ENCODE measurements at places on chromosomes 7 and 10.
A peak's percentile ranks its signal among the peaks of the same experiment; 100 is the strongest.

GRCh38 chr7:133290041-133290440 lies 37.2 kb downstream of the EXOC4 start:
- DNase-seq = no peak

- DNase-seq = no peak
These were observed 142.0 kb downstream of the CELF2 start for GRCh38 chr10:11159543-11160215.

DNA sequence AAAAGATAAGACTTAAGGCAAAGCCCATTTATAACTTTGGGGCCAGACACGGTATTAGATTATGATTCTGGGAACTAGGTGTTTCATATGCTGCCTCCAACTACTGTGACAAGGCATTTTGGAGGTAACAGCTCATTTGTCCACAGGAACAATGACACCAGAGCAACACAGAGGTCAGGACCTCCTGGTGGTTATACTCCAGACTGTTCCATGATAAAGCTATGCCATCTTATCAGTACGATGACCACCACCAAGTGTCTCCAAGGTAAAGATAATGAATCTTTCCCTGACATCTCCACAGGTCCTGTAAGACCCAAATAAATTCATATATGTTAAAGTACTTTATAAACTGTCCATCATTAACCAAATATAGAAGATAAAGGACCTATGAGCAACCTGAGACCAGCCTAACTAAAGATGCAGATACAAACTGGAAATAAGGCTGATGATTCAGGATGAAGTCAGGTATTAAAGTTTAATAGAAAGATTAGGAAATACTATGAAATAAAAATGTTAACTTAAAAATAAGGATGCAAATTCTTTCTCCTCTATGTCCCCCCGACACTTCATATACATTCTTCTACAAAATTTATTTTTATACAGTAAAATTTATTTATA lies 26.2 kb downstream of the CUL2 start:
- DNase-seq = no peak

DNA sequence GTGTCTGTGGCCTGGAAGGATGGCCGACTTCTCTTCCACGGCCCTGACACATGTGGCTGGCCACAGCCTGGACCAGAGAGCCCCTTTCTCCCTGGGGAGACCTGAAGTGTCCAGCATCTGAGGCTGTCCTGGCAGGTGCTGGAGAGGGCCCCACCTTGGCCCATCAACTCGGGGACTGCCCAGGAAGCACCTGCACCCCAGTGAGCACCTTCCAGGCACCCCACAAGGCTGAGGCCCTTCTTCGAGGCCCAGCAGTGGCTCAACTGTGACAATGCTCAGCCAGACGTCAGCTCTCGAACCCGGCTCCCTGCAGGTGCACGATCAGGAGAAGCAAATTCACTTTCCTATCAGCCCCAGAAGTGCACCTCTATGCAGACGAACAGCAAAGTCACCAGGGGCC lies 24.3 kb downstream of the RGS10 start:
- no peak for DNase-seq

DNA sequence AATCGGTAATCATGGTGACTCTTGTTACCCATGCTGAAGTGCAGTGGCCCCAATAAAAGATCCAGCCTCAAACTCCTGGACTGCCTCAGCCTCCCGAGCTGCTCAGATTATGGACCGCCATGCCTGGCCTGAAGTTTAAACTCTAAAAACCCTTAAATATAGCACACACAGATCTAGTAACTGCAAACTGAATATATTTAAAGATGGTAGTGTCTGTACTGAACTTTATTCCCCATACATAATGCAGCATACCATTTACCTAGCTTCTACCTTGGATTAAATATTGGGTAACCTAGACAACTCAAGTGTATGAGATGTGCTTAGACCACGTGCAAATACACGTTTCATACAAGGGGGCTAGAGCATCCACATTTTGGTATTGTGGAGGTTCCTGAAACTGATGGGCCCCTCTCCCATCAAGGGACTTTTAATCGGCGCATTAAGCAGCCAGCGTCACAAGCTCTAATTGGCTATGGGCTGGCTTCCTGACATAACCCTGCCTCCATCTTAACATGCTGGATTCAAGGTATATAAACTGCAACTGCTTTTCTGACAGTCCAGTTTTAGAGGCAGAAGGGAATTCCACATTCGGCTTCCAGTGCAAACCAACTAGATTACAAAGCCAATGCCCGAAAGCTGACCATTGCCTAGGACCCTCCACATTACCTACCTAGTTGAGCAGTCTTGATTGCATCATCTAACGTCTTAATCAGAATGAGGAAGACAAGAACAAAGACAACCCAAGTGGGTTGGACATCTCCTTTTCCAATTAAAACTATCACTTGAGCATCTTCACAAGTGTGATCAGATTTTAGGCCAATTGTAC lies 13.0 kb downstream of the HNRNPA2B1 start:
- DNase-seq = no peak

DNA sequence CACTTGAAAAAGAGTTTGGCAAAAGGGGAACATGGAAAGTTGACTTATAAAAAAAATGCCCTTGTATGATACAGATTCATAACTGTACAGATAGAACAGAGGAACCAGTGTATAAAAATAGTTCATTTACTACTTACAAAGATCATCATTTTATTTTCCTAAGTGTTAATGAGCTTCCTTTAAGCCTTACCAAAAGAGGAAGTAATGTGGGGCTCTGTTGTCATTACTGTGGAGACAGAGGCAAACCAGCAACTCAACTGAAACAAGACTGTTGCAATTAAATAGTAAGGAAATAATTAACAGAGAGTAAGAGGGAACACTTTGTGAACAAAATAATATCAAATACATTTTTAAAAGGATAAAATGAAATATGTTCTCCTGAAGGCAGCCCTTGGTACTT lies 526.2 kb upstream of the ADARB2 start:
- DNase-seq = no peak

DNA sequence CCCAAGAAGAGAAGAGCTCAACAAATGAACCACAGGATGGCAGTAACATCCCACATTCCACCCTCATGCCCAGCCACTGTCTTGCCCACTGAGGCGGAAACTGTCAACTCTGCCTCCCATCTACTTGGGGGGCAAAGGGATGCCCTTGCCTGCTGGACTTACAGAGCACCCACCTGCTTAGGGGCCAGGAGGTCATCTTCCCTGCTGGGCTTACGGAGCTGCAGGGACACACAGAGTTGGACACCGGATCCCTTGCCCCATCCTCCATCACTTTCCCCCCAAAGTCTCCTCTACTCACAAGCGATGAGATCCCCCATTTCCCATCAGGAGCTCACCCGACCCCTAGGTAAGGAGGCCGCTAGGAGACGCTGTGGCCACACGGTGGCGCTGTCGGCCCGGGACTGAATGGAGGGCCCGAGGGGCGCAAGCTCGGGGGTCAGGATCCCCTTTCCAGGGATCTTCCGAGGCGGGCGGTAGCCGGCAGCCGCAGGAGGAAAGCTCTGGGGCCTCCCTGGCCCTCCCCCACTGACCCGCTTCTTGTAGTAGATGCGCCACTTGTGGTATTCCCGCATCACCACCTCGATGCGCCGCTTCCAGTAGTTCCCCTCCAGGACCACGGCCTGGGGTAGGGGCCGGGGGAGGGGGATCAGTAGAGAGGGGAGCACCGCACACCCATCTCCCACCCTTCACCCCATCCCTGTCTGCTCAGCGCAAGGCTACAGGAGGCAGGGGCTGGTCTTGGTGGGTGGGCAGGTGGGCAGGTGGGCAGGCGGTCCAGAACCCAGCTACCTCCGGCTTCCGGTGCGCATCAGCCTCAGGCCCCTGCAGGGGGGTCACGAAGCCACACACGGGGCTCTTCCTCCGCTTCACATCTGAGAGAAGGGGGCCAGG lies 17.3 kb downstream of the MLXIPL start:
- DNase-seq = peak; percentile 70

GRCh38 chr10:131480066-131480465 lies 168.5 kb upstream of the TCERG1L start:
- DNase-seq = no peak

- no peak for DNase-seq
These were observed 83.9 kb downstream of the CXCL12 start for GRCh38 chr10:44300666-44301649.

DNA sequence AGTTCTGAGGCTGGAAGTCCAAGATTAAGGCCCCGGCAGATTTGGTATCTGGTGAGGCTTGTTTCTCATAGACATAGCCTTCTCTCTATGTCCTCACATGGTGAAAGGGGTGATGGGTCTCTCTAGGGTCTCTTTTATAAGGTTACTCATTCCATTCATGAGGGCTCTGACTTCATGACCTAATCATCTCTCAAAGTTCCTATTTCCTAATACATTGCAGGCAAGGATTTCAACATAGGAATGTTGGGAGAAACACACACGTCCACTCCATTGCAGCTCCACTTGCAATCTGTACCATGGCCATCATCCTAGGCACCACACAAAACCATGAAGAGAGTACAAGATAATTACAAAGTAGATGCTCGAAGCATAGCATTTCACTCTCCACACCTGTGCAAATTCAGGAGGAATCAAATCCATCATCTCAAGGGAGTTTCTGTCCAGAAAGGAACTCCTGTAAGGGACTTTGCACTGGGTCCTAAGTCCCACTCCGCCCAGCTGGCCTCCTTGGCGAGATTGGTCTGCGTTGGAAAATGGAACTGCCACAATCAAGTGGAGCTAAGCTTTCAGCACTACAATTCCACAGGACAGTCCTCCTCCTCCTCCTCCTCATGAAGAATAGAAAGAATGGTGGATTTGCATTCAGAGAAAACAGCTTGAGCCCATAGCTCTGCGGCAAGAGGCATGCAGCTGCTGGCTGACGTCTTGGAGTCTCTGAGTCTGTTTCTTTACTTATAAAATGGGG lies 8.8 kb downstream of the DDC start:
- DNase-seq = no peak

- DNase-seq = no peak
These were observed 144.9 kb upstream of the MTPN start for GRCh38 chr7:136122026-136122425.

GRCh38 chr7:141704741-141705140 lies 2.8 kb upstream of the DENND11 start:
- no peak for DNase-seq

- no peak for DNase-seq
These were observed 3.9 kb upstream of the PVRIG start for GRCh38 chr7:100215895-100216294.

DNA sequence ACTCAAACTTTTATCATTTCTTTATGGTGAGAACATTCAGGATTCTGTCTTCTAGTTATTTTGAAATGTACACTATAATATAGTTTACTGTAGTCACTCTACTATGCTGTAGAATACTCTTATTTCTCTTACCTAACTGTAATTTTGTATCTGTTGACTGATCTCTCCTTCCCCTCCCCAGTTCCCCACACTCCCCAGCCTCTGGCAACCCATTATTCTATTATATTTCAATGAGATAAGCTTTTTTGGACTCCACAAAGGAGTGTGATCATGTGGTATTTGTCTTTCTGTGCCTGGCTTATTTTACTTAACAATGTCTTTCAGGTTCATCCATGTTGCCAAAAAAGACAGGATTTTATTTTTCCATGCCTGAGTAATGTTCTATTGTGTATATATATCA lies 71.4 kb upstream of the DYNC1I1 start:
- DNase-seq = no peak

DNA sequence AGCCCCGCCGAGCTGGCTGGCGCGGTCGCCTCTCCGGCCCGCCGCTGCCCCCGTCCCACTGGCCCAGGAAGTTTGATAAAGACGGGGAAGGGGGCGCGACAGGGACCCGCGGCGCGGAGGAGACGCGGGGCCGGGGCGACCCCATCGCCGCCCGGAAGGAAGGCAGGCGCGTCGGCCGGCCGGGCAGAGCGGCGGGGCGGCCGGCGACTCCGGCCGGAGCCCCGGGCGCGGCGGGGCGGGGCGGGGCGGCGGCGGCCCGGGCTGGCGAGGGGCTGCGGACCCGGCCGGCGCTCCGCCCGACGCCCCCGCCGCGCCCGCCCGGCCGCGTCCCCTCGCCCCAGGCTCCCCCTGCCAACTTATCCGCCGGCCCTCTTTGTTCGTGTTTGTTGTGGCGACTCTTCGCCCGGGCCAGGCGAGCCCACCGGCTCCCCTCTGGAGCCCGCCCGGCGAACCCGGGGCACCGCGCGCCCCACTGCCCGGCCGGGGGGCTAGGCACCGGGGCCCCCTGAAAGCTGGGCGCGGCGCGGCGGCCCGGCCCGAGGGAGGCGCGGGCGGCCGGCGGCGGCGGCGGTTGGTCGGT lies 571 bp downstream of the KDM7A start:
- no peak for DNase-seq

DNA sequence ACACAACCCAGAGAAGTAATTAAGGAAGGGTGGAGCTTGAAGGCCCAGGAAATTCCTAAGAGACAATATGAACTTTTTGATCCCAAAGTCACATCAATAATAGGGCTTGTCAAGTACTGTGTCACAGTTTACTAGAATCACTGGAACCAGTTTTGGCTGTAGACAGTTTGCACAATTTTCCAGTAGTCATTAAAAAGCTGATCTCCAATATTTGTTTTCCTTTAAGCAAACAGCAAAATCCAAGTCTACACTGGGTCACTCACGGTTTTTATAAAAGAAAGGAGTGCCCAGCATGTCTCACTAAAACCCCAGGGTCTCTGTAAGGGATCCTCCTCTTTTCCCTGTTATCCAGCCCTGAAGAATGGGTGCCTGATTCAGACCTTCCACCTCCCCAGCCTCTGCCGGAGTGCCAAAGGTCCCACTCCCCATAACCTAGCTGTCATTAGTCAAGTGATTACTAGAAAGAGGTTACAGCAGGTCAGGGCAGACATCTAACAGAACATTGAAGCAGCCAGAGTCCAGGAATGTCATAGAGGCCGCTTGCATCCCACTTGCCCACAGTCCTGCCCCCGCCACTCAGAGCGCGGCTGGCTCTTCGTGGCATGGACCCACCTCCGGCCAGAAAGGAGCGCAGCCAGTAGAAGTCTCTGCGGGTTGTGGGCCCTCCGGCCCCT lies 552 bp downstream of the SLC25A16 start:
- DNase-seq = peak; percentile 4

DNA sequence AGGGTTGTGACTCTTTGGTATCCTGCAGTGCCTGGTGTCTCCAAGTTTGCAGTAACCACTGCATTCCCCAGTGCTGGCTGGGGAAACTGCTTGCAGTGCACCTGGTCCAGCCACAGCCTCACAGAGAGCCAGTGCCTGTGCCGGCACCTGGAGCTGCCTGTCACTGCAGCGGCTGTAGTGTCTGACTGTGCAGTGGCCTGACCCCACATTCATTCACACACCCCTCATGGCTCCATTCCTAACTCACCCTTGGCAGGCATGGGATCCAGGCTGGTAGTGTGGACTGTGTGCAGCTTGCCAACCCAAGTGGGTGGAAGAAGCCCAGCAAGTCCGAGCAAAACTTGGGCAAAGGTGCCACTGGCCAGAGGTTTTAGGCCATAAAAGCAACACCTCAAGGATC lies 3.7 kb upstream of the CYP3A43 start:
- DNase-seq = no peak

DNA sequence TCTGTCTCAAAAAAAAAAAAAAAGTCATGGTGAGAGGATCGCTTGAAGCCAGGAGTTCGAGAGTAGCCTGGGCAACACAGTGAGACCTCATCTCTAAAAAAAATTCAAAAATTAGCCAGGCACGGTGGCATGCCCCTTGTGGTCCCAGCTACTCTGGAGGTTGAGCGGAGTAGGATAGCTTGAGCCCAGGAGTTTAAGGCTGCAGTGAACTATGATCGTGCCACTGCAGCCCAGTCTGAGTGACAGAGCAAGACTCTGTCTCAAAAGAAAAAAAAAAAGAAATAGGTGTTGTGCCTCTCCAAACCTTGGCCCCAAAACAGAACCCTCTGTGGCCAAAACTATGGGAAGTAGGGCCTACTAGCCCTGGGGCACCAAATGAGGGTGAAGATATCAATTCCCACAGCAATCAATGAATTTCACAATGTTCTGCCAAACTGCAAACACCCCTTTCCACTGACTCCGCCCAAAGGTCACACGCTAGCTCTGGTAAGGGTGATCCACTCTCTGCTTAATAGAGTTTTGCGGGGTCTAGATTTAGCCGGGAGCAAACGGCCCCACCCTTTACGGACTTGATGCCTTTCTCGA lies 16.9 kb downstream of the SSC4D start:
- DNase-seq = no peak
